ENCODE measurements at places on chromosomes 7 and 10. TPM values are rescaled to one million over a fixed set of nuclear protein-coding genes. Genes with fewer than 3 reads are reported as not detected.

The ZNF12 gene
- 13.4 TPM for total RNA-seq

DNA sequence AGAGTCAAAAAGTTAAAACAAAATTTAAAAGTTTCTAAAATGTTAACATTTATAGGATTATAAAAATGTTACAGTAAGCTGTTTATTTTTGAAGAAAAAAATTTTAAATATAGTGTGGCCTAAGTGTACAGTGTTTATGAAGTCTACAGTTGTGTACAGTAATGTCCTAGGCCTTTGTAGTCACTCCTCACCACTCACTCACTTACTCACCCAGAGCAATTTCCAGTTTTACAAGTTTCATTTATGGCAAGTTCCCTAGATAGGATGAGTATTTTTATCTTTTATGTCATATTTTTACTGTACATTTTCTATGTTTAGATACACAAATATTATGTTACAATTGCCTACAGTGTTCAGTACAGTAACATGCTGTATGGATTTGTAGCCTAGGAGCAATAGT lies 419.9 kb downstream of the ARL4A start:
- H3K27ac ChIP-seq, result no peak overlapping the region
- H3K4me3 ChIP-seq, result no peak overlapping the region
- H3K4me1 ChIP-seq, result no peaks in the 10 kb centered on the region

GRCh38 chr10:106267591-106267990 lies 896.9 kb downstream of the SORCS1 start:
- H3K36me3 ChIP-seq, result no peaks in the 10 kb centered on the region
- H3K27me3 ChIP-seq, result no peaks in the 10 kb centered on the region
- H3K27ac ChIP-seq, result no peak overlapping the region
- H3K4me1 ChIP-seq, result no peaks in the 10 kb centered on the region
- H3K4me3 ChIP-seq, result no peak overlapping the region

GRCh38 chr7:20233362-20233761 lies 16.2 kb upstream of the MACC1 start:
- no peak for DNase-seq
- no peak overlapping the region for H3K4me3 ChIP-seq
- H3K36me3 ChIP-seq, result no peaks in the 10 kb centered on the region
- no peak overlapping the region for H3K27ac ChIP-seq
- H3K27me3 ChIP-seq, result peaks cover 2% of the 10 kb centered on the region

DNA sequence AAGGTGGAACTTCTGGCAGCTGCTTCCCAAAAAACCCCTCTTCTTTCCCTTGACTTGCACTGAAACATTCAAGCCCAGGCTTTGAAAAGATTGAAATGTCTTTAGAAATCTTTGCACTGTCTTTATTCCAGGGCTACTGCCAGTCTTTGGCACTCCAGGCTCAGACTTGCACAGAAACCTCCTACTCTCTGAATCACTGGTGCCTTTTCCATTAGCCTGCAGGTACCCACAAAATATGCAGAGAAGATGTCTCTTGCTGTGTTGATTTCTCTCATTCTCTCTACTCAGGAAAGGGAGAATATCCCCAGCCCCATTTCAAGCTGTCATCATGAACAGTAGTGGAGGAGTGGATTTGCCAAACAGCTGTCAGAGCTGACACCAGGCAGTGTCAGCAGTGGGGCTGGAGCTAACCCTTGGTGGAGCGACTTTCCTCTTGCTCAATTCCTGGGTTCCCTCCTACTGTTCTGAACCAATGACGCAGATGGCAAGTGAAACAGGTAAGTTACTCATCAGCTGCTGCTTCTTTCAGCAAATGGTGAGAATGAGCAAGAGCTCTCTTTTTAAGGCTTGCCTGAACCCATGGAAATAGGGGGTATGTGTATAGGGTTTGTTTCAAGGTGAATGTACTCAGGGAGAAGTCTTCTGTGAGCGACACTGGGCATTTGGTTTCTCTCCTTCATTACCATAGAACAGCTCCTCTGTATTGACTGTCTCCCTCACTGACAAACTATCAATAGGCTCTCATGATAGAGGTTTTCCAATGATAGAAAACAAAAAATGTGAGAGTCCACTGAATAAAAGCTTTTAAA lies 362.4 kb downstream of the ADRA2A start:
- H3K27ac ChIP-seq, result no peak overlapping the region
- no peaks in the 10 kb centered on the region for H3K4me1 ChIP-seq
- no peak for DNase-seq

GRCh38 chr7:98418636-98419315 lies 17.9 kb upstream of the BAIAP2L1 start:
- H3K36me3 ChIP-seq, result peaks cover 5% of the 10 kb centered on the region
- DNase-seq, result peak; percentile 97
- H3K4me3 ChIP-seq, result peak overlapping the region; percentile 86
- H3K27me3 ChIP-seq, result no peaks in the 10 kb centered on the region
- H3K27ac ChIP-seq, result peak overlapping the region; percentile 99

The ATG9B gene
- total RNA-seq, result 0.24 TPM

The RAMP3 gene
- not detected for total RNA-seq

DNA sequence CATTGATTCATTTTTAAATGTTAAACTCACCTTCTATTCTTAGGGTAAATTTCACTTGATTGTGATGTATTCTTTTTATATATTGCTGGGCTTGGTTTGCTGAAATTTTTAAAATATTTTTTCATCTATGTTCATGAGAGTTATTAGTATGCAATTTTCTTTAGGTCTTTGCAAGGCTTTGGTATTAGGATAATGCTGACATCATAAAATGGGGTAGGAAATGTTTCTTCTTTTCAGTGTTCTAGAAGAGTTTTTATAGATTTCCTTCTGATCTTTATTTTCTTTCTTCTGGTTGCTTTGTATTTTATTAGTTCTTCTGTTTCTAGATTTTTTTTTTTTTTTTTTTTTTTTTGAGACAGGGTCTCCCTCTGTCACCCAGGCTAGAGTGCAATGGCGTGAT lies 56.3 kb downstream of the AHCYL2 start:
- H3K4me3 ChIP-seq, result no peak overlapping the region
- no peak overlapping the region for H3K27ac ChIP-seq
- no peaks in the 10 kb centered on the region for H3K36me3 ChIP-seq
- no peaks in the 10 kb centered on the region for H3K4me1 ChIP-seq

DNA sequence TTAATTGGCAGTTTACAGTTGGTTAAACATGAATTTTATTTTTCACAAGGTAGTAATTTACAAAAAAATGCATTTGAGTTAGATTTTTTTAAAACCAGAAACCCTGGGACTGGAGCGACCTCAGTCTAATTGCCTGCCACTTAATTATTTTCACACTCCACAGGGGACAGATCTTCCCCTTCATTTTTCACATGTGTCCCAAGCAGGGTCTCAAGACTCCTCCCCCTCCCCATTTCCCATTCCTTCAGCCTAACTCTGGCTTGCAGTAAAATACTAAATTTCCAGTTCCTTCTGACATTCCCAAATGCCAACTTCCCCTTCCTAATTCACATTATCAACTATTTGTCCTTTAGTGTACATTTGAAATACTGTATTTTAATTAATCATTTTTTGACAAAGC lies 948 bp downstream of the ZNF138 start:
- peak overlapping the region; percentile 99 for H3K4me3 ChIP-seq
- H3K27me3 ChIP-seq, result peaks cover 5% of the 10 kb centered on the region
- DNase-seq, result no peak
- H3K36me3 ChIP-seq, result peaks cover 14% of the 10 kb centered on the region
- peaks cover 26% of the 10 kb centered on the region for H3K4me1 ChIP-seq

DNA sequence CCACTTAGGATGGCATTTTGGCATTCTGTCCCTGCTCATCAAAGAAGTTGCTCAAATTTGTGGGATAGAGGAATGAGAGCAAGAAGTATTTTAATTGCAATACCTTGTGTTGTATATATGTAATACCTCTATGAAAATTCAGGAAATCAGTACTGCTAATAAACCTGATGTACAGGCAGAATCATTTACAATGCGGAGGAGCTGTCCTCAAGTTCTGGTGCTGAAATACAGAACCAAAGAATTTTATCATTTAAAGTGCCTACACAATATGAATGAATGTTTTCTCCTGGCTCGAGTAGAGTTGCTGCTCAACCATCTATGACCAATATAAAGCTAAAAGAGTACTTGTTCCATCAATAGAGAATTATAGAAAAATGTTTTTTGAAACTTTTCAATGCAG lies 305.8 kb downstream of the PLXNA4 start:
- DNase-seq, result no peak
- H3K4me3 ChIP-seq, result no peak overlapping the region
- no peaks in the 10 kb centered on the region for H3K36me3 ChIP-seq
- H3K27ac ChIP-seq, result no peak overlapping the region
- H3K27me3 ChIP-seq, result peaks cover 6% of the 10 kb centered on the region

The GNGT1 gene
- total RNA-seq, result not detected

The IQCE gene
- 14.0 TPM for total RNA-seq

GRCh38 chr10:128062331-128062880 lies 63.8 kb downstream of the MKI67 start:
- H3K27ac ChIP-seq, result no peak overlapping the region
- H3K4me3 ChIP-seq, result no peak overlapping the region
- no peaks in the 10 kb centered on the region for H3K36me3 ChIP-seq
- peaks cover 12% of the 10 kb centered on the region for H3K4me1 ChIP-seq

GRCh38 chr10:71685554-71686232 lies 33.9 kb downstream of the C10orf105 start:
- H3K4me3 ChIP-seq, result no peak overlapping the region
- no peaks in the 10 kb centered on the region for H3K4me1 ChIP-seq
- peaks cover 44% of the 10 kb centered on the region for H3K27me3 ChIP-seq
- H3K27ac ChIP-seq, result no peak overlapping the region

DNA sequence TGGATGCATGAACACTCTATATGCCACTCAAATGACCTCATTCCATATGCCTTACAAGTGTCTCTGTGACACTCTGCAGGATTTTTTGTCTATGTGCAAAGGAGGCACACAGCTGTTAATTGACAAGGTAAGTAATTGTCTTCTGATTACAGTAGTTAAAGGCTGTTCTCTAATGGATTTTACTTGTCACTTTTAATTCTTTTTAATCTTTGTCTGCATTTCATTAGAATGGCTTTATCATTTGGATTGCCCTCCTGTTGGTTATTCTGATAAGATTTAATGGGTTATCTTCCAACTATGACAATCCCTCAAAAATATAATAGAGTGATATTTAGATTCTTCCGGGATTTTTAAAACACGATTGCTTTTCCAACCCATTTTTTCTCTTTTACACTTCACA lies 290.0 kb upstream of the TEX47 start:
- H3K4me3 ChIP-seq, result no peak overlapping the region
- H3K27ac ChIP-seq, result no peak overlapping the region
- no peaks in the 10 kb centered on the region for H3K36me3 ChIP-seq
- H3K4me1 ChIP-seq, result no peaks in the 10 kb centered on the region
- no peaks in the 10 kb centered on the region for H3K27me3 ChIP-seq
- DNase-seq, result no peak

The SORBS1 gene
- 0.12 TPM for total RNA-seq

DNA sequence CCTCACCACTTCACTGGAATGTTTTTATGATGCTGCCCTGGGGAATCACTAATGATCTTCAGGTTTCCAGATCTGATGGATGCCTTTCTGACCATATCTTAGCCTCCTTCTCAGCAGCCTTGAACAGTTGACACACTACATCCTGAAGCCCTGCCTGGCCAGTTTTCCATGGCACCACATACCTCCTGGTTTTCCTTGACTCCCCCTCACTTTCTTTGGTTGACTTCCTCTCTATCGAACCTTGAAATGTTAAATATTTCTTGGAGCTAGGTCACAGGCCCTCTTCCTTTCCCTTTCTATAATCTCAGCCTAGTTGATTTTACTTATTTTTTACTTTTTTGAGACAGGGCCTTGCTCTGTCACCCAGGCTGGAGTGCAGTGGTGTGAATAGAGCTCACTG lies 108.8 kb upstream of the CDK1 start:
- no peak for DNase-seq
- H3K4me1 ChIP-seq, result peaks cover 5% of the 10 kb centered on the region
- H3K27me3 ChIP-seq, result peaks cover 8% of the 10 kb centered on the region
- no peaks in the 10 kb centered on the region for H3K36me3 ChIP-seq
- no peak overlapping the region for H3K4me3 ChIP-seq
- no peak overlapping the region for H3K27ac ChIP-seq

GRCh38 chr7:7385421-7385820 lies 150.3 kb downstream of the COL28A1 start:
- H3K36me3 ChIP-seq, result no peaks in the 10 kb centered on the region
- peaks cover 16% of the 10 kb centered on the region for H3K27me3 ChIP-seq
- DNase-seq, result no peak
- no peaks in the 10 kb centered on the region for H3K4me1 ChIP-seq
- no peak overlapping the region for H3K27ac ChIP-seq

GRCh38 chr10:89959433-89960110 lies 258.2 kb downstream of the KIF20B start:
- no peaks in the 10 kb centered on the region for H3K4me1 ChIP-seq
- H3K27ac ChIP-seq, result no peak overlapping the region
- H3K4me3 ChIP-seq, result no peak overlapping the region
- no peaks in the 10 kb centered on the region for H3K36me3 ChIP-seq

DNA sequence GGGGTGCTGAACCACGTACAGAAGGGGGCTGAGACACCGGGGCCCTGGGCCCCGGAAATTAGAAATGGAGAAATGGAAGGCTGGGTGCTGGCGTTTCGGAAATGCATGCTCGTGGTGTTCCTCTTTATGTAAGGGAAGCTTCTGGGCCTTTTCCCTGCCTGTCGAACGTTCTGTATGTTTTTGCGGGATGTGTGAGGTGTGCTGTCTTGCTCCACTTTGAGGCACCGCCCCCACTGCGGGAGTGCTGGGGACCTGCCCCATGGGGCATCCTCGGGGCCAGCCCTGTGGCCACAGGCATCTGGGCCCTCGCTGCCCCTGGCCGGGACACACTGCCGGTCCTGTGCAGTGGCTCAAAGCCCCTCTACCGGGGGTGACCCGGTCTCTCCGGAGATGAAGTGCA lies 1.7 kb upstream of the VENTX start:
- no peak overlapping the region for H3K4me3 ChIP-seq
- no peaks in the 10 kb centered on the region for H3K36me3 ChIP-seq
- DNase-seq, result no peak
- no peaks in the 10 kb centered on the region for H3K4me1 ChIP-seq
- peaks cover 37% of the 10 kb centered on the region for H3K27me3 ChIP-seq
- no peak overlapping the region for H3K27ac ChIP-seq

- H3K4me3 ChIP-seq, result no peak overlapping the region
- H3K36me3 ChIP-seq, result no peaks in the 10 kb centered on the region
- no peak for DNase-seq
- peaks cover 3% of the 10 kb centered on the region for H3K4me1 ChIP-seq
- H3K27ac ChIP-seq, result no peak overlapping the region
Measured at GRCh38 chr7:30266686-30267085, 17.7 kb upstream of the ZNRF2 start.

All from HFFc6 (cell line).